ENCODE measurements at places on chromosomes 3 and 15.

DNA sequence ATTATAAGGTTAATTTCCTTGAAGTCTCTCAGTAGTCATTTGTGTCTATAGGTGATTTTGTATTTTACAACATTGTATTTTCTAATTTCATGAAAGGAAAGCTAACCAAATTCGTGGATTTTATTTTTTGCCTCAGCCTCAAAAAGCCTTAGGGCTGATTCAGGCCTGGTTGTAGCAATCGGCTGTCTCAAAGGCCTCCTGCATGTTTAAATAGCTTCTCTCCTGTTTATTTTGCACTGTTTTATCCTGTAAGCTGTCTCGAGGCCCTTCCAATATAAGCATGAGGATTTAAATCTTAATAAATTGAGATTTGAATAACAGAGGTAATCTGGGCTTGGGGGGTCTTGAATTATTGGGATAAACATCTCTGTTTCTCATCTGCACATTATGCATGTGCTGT is 51.7 kb upstream of the ICE2 start:
- DNase-seq: no peak

DNA sequence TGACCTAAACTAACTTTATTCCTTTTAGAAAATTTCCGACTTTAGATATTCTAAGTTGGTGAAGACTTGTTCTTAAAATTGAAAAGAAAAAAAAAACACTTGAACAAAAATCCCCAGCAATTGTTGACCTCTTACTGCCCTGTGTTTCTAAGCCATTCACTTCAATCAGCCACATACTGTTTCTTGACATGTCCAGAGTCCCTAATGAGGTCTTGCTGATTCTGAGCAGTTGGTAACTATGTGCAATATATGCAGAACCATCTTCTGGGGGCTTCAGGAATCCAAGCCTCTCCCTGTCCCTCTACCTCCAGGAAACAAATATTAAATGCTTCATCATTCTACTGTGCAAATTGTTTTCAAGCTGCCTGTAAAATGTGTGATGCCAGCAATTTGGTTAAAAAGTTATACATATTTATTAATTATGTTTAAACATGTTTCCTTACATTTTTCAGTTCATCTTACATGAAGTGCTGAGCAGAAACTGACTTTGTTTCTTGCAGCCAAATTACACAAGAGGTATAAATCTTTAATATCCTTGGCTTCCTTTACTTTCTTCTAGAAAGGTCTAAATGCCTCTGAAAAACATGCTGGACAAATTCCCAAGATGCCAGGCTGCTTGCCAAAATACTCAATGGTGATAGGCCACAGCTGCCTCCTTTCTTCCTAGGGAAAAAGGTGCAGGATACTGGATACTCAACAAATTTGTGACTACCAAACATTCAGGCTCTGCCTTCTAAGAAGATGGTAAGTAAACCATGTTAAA is 19.8 kb upstream of the GYG1 start:
- no peak for DNase-seq

GRCh38 chr3:128814519-128815317 is 64.7 kb upstream of the ACAD9 start:
- DNase-seq: no peak

DNA sequence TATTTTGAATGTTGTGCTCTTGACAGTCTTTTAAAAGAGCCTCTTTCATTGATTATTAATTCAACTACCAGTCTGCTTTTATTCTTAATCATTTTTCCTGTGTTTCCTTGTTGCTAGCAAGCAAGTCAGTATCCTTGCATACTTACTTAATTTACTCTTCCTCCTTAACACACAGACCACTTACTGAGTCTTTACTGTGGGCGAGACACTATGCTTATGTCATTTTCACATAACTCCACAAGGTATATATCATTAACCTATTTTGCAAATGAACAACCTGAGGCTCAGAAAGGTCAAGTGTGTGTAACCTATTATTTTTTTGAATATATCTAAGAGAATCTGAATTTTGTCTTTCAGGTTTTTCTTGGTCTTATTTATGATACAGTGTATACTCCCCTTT is 130.9 kb downstream of the WDR76 start:
- DNase-seq: no peak

DNA sequence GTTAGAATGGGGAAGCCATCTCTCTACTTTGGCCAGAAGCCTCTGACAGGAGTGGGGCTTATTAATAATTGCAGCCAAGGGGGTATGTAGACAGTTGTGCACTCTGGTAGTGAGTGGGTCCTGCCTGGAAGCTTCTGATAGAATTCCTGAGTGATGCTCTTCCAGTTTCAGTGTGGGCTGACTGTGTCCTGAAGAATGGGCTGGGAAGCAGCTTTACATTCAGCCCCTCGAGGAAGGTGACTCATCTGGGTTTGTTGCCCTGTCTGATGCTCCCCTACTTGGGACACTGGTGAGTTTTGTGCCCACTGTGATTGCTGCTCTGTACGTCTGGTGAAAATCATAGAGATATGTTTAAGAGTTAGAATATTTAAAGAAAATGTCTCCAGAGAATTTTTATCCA is 444.7 kb upstream of the RBMS3 start:
- no peak for DNase-seq

- DNase-seq: no peak
Observed at GRCh38 chr15:93150910-93151881, 62.2 kb upstream of the RGMA start.

- DNase-seq: no peak
Observed at GRCh38 chr3:183907911-183908331, 23.2 kb upstream of the PARL start.

DNA sequence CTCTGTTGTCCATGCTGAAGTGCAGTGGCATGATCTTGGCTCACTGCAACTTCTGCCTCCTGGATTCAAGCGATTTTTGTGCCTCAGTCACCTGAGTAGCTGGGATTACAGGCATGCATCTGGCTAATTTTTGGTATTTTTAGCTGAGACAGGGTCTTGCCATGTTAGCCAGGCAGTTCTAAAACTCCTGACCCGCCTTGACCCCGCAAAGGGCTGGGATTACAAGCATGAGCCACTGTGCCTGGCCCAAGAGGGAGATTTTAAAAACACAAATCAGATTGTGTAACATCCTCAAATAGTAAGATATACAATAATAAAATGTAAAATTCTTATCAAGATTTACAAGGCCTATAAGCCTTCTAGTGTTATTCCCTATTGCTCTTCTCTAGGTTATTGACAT is 62.5 kb upstream of the PHLDB2 start:
- no peak for DNase-seq

GRCh38 chr15:77983708-77984445 is 93.6 kb downstream of the TBC1D2B start:
- DNase-seq: no peak

- DNase-seq: peak; percentile 24
Observed at GRCh38 chr15:90101130-90101968, 919 bp downstream of the IDH2 start.

- no peak for DNase-seq
Observed at GRCh38 chr3:137992592-137992991, 17.4 kb upstream of the CLDN18 start.
